ENCODE measurements at places on chromosomes 5 and 9. TPM values are rescaled to one million over a fixed set of nuclear protein-coding genes. Genes with fewer than 3 reads are reported as not detected.

- H3K4me3 ChIP-seq: no peak overlapping the region
- H3K27me3 ChIP-seq: no peaks in the 10 kb centered on the region
- no peaks in the 10 kb centered on the region for H3K36me3 ChIP-seq
- H3K4me1 ChIP-seq: no peaks in the 10 kb centered on the region
Observed at GRCh38 chr5:128490761-128491160, 47.3 kb downstream of the FBN2 start.

DNA sequence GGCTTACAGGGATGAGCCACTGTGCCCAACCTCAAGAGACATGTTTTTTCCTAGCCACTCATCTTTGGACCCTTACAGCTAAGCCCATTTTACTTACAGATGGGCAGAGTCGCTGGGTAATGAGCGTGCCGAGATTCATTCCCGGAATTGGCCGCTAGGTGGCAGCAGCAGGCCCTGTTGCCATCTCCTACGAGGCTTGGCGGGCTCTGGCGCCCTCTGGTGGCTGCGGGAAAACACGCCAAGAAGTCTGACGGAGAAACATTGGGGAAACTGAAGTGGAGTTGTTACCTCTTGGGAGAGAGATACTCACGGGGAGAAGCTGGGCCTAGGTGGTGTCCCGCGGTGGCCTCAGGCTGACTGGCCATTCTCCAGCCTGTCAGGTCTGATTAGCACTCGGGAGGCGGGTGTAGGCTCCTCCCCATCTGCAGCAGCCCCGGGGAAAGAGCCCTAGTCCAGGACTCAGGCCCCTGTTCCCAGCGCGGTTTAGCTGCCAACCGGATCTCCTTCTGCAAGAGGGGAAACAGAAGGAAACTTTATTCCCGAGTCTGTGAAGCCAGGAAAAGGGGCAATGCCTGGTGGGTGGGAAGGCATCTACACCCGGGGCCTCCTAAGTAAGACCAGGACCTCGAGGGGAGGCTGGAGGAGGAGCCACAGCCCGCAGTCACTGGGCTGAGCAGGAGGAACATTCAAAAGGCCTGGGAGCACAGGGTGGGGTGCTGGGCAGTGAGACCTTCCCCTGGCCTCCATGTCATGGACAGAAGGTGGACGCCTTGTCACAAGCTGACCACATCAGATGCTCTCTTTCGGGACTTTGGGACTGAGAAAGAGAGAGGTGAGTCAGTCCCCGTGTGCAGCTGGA is 9.7 kb downstream of the PTGES2 start:
- peak; percentile 95 for DNase-seq
- no peaks in the 10 kb centered on the region for H3K27me3 ChIP-seq
- H3K4me1 ChIP-seq: no peaks in the 10 kb centered on the region
- H3K36me3 ChIP-seq: peaks cover 8% of the 10 kb centered on the region

GRCh38 chr9:87216036-87216435 is 268.7 kb upstream of the GAS1 start:
- H3K4me1 ChIP-seq: no peaks in the 10 kb centered on the region
- no peak for DNase-seq
- no peaks in the 10 kb centered on the region for H3K36me3 ChIP-seq
- no peak overlapping the region for H3K4me3 ChIP-seq
- H3K27ac ChIP-seq: no peak overlapping the region

GRCh38 chr9:68644831-68645230 is 60.2 kb upstream of the PIP5K1B start:
- no peaks in the 10 kb centered on the region for H3K4me1 ChIP-seq
- H3K4me3 ChIP-seq: no peak overlapping the region
- DNase-seq: no peak
- H3K27ac ChIP-seq: no peak overlapping the region
- H3K27me3 ChIP-seq: no peaks in the 10 kb centered on the region
- no peaks in the 10 kb centered on the region for H3K36me3 ChIP-seq

DNA sequence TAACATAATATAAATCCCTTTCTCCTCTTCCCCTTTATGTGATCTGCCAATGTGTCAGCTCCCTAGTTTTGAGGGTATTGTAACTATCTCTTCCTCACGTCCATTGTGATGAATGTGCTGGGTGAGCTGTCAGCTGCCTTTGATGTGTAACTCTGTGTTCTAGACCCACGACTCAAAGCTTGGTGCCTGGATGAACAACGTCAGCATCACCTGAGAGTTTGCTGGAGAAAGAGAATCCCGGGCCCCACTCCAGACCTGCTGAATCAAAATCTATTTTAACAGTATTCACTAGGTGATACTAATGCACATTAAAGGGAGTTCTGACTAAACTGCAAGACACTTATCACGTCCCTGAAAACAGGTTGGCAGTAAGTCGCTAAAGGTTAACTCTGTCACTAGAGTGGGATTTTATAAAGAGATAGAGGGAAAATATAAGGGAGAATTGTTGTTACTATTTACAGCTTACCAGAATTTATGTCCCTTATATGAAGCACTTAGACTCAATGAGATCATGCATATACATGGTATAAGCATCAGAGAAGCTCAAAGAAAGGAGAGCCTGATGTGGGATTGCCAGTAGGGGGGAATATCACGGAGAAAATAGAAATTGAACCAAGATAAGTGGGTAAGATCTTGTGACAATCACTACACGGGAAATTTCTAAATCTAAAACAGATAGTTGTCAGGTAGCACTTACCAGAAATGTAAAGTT is 423.8 kb upstream of the SLC30A5 start:
- H3K27me3 ChIP-seq: no peaks in the 10 kb centered on the region
- H3K4me3 ChIP-seq: no peak overlapping the region
- H3K27ac ChIP-seq: no peak overlapping the region
- no peak for DNase-seq
- H3K4me1 ChIP-seq: peaks cover 7% of the 10 kb centered on the region
- H3K36me3 ChIP-seq: no peaks in the 10 kb centered on the region

The OR1Q1 gene
- total RNA-seq: not detected

The GRXCR2 gene
- not detected for total RNA-seq

The FLT4 gene
- total RNA-seq: 29.4 TPM

DNA sequence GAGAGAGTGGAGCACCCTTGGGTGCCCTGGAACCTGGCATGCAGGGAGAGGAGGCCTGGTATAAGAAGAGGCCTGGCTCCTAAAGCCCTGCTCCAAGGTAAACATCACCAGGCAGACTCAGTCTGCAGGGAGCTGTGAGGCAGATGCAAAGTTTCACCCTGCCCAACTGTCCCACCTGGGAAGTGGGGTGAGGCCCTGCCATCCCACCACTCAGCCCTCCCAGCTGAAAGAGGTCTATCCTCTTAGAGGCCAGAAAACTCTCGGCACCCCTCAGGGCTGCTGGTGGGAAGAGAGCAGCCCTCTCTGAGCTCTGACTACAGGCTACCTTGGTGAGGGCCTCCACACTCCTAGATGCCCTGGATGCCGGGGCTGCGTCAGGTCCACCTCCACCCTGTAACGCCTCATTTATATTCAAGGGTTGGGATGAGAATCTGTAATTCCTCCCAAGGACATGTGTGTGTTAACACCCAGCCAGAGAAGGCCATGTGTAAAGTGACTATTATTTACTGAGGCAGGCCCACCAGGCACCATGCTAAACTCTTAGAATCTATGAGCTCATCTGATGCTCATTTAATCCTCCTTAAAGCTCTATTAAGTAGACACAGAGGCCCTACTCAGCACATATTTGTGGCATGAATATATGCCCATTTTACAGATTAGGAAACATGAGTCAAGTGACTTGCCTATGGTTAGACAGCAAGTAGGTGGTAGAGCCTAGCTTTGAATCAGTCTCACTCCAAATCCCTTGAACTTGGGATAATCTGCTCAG is 205.9 kb downstream of the FSTL4 start:
- no peaks in the 10 kb centered on the region for H3K36me3 ChIP-seq
- H3K4me3 ChIP-seq: no peak overlapping the region
- H3K27ac ChIP-seq: no peak overlapping the region
- H3K4me1 ChIP-seq: peaks cover 7% of the 10 kb centered on the region
- H3K27me3 ChIP-seq: no peaks in the 10 kb centered on the region

DNA sequence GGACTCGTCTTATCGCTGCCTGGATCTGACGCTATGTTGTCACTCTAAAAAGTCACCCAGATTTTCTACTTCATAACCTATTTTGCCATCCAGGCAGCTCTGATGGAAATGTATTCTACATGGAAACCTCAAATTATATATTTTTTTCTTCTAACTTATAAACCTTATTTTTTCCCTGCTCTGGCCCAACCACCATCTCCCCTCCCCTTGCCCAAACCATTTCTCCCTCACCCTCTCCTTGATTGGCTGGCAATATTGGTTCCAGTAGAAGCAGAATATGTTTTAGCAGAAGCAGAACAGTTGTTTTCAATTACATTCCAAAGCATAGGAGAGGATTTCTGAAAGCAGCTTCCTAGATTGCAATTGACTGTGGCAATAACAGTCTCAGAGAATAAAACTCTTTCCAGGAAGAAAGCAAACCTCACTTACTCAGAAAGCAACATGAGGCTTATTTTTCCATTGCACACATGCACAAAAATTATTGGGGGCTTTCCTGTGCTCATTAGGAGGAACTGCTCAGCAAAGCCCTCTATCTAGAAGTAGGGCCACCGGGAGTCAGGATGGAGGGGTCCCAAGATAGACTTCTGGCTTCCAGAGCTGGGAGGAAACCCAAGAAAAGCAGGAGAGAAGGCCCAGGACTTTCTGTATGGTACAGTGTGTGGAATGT is 191.8 kb downstream of the ESM1 start:
- no peak overlapping the region for H3K27ac ChIP-seq
- no peaks in the 10 kb centered on the region for H3K4me1 ChIP-seq
- DNase-seq: no peak

DNA sequence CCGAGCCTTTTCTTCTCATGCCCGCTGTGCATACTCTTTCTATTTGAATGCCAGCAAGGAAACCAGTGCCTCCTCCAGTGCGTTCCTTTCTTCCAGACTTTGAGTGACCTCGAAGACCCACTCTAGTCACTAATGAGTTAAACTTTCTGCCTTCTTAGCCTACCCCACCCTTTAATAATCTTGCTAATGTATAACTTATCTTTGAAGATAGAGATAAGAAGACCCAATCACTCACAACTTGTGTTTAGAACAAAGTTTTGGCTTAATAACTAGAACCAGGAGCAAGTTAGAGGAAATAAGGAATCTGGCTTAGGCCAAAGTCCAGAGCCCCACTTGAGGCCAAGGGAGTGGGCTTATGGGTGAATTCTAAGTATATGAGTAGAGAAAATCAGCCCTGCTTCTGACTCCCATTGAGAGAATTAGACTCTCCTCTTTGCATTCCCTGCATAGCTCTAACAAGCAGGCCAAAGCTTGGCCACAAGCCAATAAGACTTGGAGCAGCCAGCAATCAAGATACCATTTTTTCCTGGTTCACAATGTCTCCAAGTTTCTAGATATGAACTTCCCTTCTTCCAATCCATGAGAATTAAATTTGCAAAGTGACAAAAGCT is 181.5 kb upstream of the PIK3R1 start:
- no peaks in the 10 kb centered on the region for H3K36me3 ChIP-seq
- no peaks in the 10 kb centered on the region for H3K27me3 ChIP-seq
- no peak overlapping the region for H3K4me3 ChIP-seq
- DNase-seq: peak; percentile 25

DNA sequence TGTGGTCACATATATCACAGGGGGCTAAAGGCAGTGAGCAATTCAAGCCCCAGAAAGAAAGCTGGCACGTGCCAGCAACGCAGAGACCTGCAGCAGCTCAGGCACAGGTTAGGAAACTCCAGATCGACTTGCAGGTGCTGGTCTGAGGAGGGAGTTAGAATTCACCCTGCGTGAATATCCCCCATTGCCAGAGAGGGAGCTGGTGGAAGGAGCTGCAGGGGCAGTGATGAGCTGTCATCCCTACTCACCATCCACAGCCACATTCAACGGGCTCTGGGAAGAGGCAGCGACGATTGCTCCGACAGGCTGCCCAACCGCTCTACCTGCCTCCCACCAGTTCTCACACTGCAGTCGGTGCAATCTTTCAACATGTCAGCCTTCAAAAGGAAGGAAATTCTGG is 40.8 kb upstream of the CLK4 start:
- no peaks in the 10 kb centered on the region for H3K36me3 ChIP-seq
- peak; percentile 8 for DNase-seq
- no peaks in the 10 kb centered on the region for H3K4me1 ChIP-seq
- no peak overlapping the region for H3K4me3 ChIP-seq
- H3K27ac ChIP-seq: no peak overlapping the region
- no peaks in the 10 kb centered on the region for H3K27me3 ChIP-seq

The PCDHA1 gene
- 0.13 TPM for total RNA-seq

The HTR4 gene
- 0.22 TPM for total RNA-seq

The ZNF189 gene
- 22.9 TPM for total RNA-seq

The SAXO1 gene
- 0.35 TPM for total RNA-seq

- no peaks in the 10 kb centered on the region for H3K4me1 ChIP-seq
- H3K4me3 ChIP-seq: no peak overlapping the region
- H3K27ac ChIP-seq: no peak overlapping the region
- H3K27me3 ChIP-seq: no peaks in the 10 kb centered on the region
Observed at GRCh38 chr5:115484368-115484767, 60.2 kb downstream of the FEM1C start.

The GABRG2 gene
- total RNA-seq: not detected

DNA sequence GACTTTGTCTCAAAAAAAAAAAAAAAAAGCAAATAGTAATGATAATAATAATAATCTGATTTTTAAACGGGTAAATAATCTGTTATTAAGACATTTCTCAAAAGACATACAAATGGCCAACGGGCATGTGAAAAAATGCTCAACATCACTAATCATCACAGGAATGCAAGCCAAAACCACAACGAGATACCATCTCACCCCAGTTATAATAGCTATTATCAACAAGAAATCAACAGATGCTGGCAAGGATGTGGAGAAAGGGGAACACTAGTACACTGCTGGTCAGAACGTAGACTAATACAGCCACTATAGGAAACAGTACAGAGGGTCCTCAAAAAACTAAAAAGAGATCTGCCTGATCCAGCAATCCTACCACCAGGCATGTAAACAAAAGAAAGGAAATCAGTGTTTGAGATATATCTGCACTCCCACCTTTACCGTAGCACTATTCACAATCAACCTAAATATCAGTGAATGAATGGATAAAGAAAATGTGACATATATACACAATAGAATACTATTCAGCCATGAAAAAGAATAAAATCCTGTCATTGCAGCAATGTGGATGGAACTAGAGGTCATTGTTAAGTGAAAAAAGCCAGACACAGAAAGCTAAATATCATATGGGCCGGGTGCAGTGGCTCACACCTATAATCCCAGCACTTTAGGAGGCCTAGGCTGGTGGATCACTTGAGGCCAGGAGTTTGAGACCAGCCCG is 24.9 kb downstream of the VAV2 start:
- no peaks in the 10 kb centered on the region for H3K36me3 ChIP-seq
- no peaks in the 10 kb centered on the region for H3K27me3 ChIP-seq
- H3K27ac ChIP-seq: no peak overlapping the region
- no peak for DNase-seq
- no peak overlapping the region for H3K4me3 ChIP-seq

- H3K27ac ChIP-seq: no peak overlapping the region
- H3K4me1 ChIP-seq: peaks cover 2% of the 10 kb centered on the region
- no peaks in the 10 kb centered on the region for H3K27me3 ChIP-seq
- H3K36me3 ChIP-seq: no peaks in the 10 kb centered on the region
- no peak overlapping the region for H3K4me3 ChIP-seq
Observed at GRCh38 chr5:31225118-31225517, 31.6 kb downstream of the CDH6 start.

- peak; percentile 66 for DNase-seq
- H3K36me3 ChIP-seq: no peaks in the 10 kb centered on the region
- H3K27ac ChIP-seq: no peak overlapping the region
- H3K27me3 ChIP-seq: peaks cover 2% of the 10 kb centered on the region
Observed at GRCh38 chr5:756865-757345, 27.6 kb downstream of the ZDHHC11B start.

- H3K27ac ChIP-seq: no peak overlapping the region
- H3K4me3 ChIP-seq: no peak overlapping the region
- H3K36me3 ChIP-seq: no peaks in the 10 kb centered on the region
- H3K4me1 ChIP-seq: no peaks in the 10 kb centered on the region
- H3K27me3 ChIP-seq: no peaks in the 10 kb centered on the region
Observed at GRCh38 chr9:87271696-87272477, 225.8 kb upstream of the DAPK1 start.

The SPINK6 gene
- not detected for total RNA-seq
